Activated naive CD8-positive, alpha-beta T cell treated with anti-CD3 and anti-CD28 coated beads, Interleukin-2, amount 10 ng/mL, durations not matched to agents 7 days and 5 days (primary cell): ENCODE measurements at places on chromosomes 4 and X.

- H3K4me3 ChIP-seq = no peak overlapping the region
- H3K27ac ChIP-seq = no peak overlapping the region
- H3K27me3 ChIP-seq = no peaks in the 10 kb centered on the region
- no peak for DNase-seq
Observed at GRCh38 chr4:183438458-183439113, 5.8 kb upstream of the CDKN2AIP start.

GRCh38 chr4:119730671-119730950 is 102.0 kb upstream of the PDE5A start:
- no peak for DNase-seq
- no peak overlapping the region for H3K4me3 ChIP-seq
- no peaks in the 10 kb centered on the region for H3K4me1 ChIP-seq
- H3K27me3 ChIP-seq = no peaks in the 10 kb centered on the region
- no peaks in the 10 kb centered on the region for H3K36me3 ChIP-seq

- H3K36me3 ChIP-seq = no peaks in the 10 kb centered on the region
- H3K4me3 ChIP-seq = no peak overlapping the region
- no peak for DNase-seq
- no peaks in the 10 kb centered on the region for H3K27me3 ChIP-seq
Observed at GRCh38 chr4:31791666-31792065, 1071.5 kb downstream of the PCDH7 start.

- H3K36me3 ChIP-seq = no peaks in the 10 kb centered on the region
- no peak overlapping the region for H3K27ac ChIP-seq
- H3K4me1 ChIP-seq = no peaks in the 10 kb centered on the region
Observed at GRCh38 chr4:8640816-8641215, 48.3 kb downstream of the CPZ start.

- H3K4me3 ChIP-seq = no peak overlapping the region
- no peak overlapping the region for H3K27ac ChIP-seq
- no peaks in the 10 kb centered on the region for H3K27me3 ChIP-seq
- no peaks in the 10 kb centered on the region for H3K36me3 ChIP-seq
- H3K4me1 ChIP-seq = peaks cover 1% of the 10 kb centered on the region
- DNase-seq = no peak
Observed at GRCh38 chr4:5184606-5185005, 133.3 kb downstream of the STK32B start.

- DNase-seq = no peak
- no peak overlapping the region for H3K27ac ChIP-seq
- H3K4me1 ChIP-seq = no peaks in the 10 kb centered on the region
- H3K36me3 ChIP-seq = no peaks in the 10 kb centered on the region
Observed at GRCh38 chr4:129578336-129578735, 482.4 kb downstream of the C4orf33 start.

- H3K4me3 ChIP-seq = no peak overlapping the region
- H3K27ac ChIP-seq = no peak overlapping the region
- no peak for DNase-seq
- no peaks in the 10 kb centered on the region for H3K4me1 ChIP-seq
Observed at GRCh38 chr4:104677116-104677515, 182.4 kb upstream of the CXXC4 start.

DNA sequence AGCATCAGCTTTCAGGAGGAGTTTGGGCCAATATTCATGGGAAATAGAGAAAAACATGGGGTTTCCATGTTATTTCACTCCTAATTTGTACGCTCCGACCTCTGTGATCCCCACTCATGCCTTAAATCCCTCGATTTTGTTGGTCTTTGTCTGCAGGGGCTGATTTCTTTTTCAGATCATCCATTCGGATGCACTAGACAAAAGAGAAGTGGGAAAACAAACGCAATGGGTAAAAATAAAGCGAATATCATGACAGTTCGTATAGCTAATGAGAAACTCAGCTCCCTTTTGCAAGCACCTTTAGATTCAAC is 139.1 kb upstream of the PLAC1 start:
- no peak for DNase-seq
- peaks cover 6% of the 10 kb centered on the region for H3K36me3 ChIP-seq
- peak overlapping the region; percentile 96 for H3K4me3 ChIP-seq
- H3K27ac ChIP-seq = peak overlapping the region; percentile 95

- H3K36me3 ChIP-seq = no peaks in the 10 kb centered on the region
- H3K27me3 ChIP-seq = no peaks in the 10 kb centered on the region
- no peaks in the 10 kb centered on the region for H3K4me1 ChIP-seq
Observed at GRCh38 chr4:131309628-131310027, 1839.5 kb upstream of the PCDH10 start.

DNA sequence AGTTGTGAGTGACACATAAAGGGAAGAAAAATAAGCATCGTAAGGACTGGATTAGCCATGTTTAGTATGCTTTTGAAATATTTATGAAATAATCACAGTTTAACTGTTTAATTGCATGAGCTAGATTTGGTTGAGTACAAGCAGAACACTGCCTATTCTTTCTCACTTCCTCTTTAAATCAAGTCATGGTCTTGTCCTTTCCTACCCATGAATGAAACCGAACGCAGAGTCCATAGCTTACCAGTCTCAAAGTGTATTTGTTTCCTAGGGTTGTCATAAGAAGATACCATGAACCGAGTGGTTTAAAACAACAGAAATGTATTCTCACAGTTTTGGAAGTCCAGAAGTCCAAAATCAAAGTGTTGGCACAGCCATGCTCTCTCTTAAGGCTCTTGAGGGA is 684.0 kb upstream of the MAGEB2 start:
- H3K27ac ChIP-seq = no peak overlapping the region
- DNase-seq = no peak
- H3K4me3 ChIP-seq = no peak overlapping the region
- H3K27me3 ChIP-seq = no peaks in the 10 kb centered on the region
- H3K36me3 ChIP-seq = no peaks in the 10 kb centered on the region

- no peaks in the 10 kb centered on the region for H3K4me1 ChIP-seq
- no peak overlapping the region for H3K27ac ChIP-seq
- DNase-seq = no peak
- H3K27me3 ChIP-seq = no peaks in the 10 kb centered on the region
- H3K36me3 ChIP-seq = no peaks in the 10 kb centered on the region
Observed at GRCh38 chr4:126495163-126495752, 1137.5 kb upstream of the INTU start.

DNA sequence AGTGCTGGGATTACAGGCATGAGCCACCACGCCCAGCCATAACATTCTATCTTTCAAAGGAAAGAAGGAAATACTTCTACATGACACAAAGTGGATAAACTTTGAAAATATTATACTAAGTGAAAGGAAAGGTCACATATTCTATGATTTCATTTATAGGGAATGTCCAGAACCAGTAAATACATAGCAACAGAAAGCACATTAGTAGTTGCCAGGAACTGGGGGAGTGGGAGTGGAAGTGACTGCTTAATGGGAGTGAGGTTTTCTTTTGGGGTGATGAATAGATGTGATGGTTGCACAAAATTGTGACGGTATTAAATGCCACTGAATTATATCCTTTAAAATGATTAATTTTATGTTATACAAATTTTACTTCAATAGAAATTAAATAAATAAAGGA is 95.7 kb upstream of the IL15 start:
- H3K36me3 ChIP-seq = no peaks in the 10 kb centered on the region
- DNase-seq = no peak
- no peaks in the 10 kb centered on the region for H3K27me3 ChIP-seq
- H3K27ac ChIP-seq = no peak overlapping the region
- no peak overlapping the region for H3K4me3 ChIP-seq

DNA sequence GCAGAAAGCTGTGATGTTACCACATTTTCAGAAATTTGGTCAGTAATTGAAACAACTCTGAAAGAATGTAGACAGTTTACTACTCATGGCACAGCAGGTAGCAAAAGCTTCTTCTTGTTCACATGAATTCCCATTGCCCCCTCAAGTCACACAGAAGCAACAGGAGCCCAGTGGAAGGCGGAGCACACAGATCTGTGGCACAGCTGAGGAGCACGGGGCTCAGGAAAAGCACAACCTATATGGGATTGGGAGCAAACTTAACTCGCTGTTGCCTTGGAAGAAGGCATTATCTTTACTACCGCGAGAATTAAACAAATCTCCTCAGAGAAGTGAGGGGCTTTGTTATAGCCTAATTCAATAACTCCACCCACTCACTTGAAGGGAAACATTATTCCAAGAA is 358.5 kb downstream of the SPOCK3 start:
- H3K4me1 ChIP-seq = no peaks in the 10 kb centered on the region
- no peaks in the 10 kb centered on the region for H3K27me3 ChIP-seq
- no peak overlapping the region for H3K27ac ChIP-seq
- no peaks in the 10 kb centered on the region for H3K36me3 ChIP-seq
- H3K4me3 ChIP-seq = no peak overlapping the region
- no peak for DNase-seq

DNA sequence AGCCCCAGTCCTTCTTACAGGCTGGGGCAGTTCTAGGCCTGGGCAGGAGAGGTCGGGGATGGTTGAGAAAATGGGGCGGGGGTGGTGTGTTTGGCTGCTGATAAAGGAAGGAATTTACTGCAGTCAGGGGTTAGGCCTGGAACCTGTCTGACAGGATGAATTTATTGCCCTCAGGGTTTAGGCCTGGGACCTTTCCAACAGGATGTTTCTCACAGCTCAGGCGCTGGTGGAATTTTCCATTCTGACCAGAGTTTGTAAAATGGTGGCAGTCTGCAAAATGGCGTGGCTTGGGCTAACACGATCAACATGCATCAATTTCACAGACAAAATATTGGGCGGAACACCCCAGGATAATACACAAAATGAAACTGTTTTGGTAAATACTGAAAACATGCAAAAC is 83.5 kb upstream of the SPIN4 start:
- H3K4me1 ChIP-seq = no peaks in the 10 kb centered on the region
- H3K27me3 ChIP-seq = no peaks in the 10 kb centered on the region
- H3K27ac ChIP-seq = no peak overlapping the region
- peaks cover 3% of the 10 kb centered on the region for H3K36me3 ChIP-seq

DNA sequence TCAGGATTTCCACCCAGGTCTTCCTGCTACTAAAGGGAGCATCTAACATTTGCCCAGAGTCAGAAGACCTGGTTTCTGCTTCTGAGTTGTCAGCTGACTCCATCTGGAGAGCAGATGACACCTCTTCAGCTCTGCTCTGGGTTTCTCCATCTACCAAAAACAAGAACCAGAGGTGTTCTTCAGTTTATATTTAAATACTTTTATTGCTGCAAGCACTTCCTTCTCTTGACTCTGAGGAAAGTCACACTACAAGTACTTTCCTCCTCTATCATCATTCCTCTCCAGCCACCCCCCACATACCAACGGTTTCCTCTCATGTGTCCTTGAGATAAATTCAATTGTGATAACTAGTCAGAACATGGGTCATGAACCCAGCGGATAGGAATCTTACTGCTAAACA is 88.4 kb downstream of the PPP3CA start:
- DNase-seq = no peak
- H3K4me3 ChIP-seq = no peak overlapping the region
- H3K36me3 ChIP-seq = peaks cover 3% of the 10 kb centered on the region
- H3K4me1 ChIP-seq = peaks cover 7% of the 10 kb centered on the region
- no peaks in the 10 kb centered on the region for H3K27me3 ChIP-seq
- H3K27ac ChIP-seq = no peak overlapping the region

- H3K36me3 ChIP-seq = no peaks in the 10 kb centered on the region
- DNase-seq = no peak
- H3K27me3 ChIP-seq = no peaks in the 10 kb centered on the region
- H3K4me1 ChIP-seq = peaks cover 48% of the 10 kb centered on the region
Observed at GRCh38 chrX:124212622-124213021, 119.8 kb upstream of the TEX13D start.

DNA sequence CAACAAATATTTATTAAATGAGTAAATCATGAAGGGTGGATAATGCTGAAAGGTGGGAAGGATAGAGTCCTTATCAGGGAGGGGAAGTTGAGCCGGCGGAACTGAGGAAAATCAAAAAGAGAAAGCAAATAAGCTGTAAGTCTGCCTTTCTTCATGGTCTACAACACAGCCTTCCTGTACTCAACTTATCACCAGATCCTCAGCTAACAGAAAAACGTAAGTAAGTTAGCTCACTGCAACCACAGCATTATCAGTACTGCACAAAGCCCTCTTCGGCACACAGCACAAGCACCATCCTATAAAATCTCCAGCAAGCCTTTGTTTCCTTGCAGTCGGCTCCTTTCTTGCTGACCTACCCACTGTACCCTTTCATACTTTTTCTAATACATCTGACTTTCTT is 70.3 kb downstream of the CRMP1 start:
- no peaks in the 10 kb centered on the region for H3K36me3 ChIP-seq
- H3K27ac ChIP-seq = no peak overlapping the region
- DNase-seq = no peak
- H3K27me3 ChIP-seq = peaks cover 3% of the 10 kb centered on the region
- peaks cover 21% of the 10 kb centered on the region for H3K4me1 ChIP-seq

GRCh38 chr4:127888559-127888958 is 7.9 kb downstream of the PLK4 start:
- no peak overlapping the region for H3K27ac ChIP-seq
- H3K36me3 ChIP-seq = peaks cover 42% of the 10 kb centered on the region
- DNase-seq = no peak

GRCh38 chrX:136684120-136684519 is 36.2 kb downstream of the CD40LG start:
- peaks cover 14% of the 10 kb centered on the region for H3K4me1 ChIP-seq
- H3K27me3 ChIP-seq = no peaks in the 10 kb centered on the region
